ENCODE measurements at places on chromosomes 2 and 18.

GRCh38 chr2:105925390-105925789, 180.7 kb downstream of the NCK2 start:
- DNase-seq: no peak

- no peak for DNase-seq
These were observed 133.3 kb downstream of the EN1 start for GRCh38 chr2:118714118-118714517.

DNA sequence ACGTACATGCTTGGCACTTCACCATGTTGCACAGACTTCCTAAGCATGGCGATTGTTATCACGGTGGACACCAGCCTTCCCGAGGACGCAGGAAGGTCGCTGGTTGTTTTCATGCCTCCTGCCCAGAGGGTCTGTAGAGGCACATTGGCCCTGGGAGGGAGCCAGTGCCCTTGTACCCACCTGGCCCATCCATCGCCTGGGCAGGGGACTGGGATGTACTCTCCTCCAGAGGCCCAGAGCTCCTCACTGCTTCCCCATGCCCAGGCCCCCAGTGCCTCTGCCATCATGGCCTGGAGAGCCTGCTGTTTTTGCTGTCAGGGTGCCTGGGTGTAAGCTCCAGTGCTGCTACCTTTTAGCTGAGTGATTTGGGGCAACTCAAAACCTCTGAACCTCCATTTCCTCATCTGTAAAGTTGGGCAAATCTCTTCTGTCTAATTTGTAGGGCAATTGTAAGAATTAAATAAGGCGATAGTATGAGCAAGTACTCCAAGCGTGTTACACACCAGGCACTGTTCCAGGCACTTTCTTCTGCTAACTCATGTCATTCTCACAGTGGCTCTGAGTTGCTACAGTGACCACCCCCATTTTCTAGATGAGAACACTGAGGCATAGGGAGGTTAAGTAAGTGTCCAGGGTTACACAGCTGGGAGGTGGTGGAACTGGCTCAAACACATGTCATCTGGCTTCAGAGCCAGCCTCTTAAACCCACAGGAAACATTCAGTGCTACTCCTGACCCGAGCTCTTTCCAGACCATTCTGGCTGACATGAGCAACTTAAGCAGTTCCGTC, 45.3 kb downstream of the GREB1 start:
- DNase-seq: no peak

DNA sequence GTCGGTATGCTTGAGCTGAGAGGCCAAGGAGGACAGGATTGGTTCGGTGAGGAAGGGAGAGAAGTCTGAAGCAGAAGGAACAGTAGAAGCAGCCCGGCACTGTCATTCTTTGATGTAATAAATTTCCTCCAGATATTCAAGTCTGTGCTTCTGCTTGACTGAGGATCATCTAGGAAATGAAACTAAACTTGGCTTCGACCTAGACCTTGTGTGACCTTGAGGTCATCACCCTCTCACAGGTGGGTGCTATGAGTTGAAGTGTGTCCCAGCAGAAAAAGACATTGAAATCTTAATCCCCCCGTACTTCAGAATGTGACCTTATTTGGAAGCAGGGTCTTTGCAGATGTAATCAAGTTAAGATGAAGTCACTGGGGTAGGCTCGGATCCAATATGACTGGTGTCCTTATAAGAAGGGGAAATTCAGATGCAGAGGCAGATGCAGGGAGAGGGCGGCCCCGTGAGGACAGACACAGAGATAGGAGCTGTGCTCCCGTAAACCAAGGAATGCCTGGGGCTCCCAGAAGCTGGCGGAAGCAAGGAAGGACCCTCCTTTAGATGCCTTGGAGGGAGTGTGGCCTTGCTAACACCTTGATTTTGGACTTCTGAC, 49.0 kb downstream of the PRKCE start:
- no peak for DNase-seq

DNA sequence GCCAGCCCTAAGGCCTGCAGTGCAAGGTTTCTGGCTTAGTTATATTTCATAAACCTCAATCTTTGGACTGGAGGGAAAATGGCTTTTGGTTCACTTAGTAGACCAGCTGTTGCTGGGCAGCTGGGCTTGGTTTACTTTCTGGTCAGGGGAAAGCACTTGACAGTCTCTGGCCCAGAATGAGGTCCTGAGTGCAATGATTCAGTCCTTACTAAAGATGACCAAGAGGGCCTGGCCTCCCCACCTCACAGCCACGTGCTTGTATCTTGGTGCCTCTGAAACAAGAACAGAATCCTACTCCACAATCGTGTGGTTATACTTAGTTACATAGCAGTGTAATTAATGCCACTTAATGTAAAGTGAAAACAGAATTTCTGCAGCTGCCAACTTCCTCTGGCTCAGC, 325.5 kb upstream of the MEIS1 start:
- DNase-seq: no peak
